ENCODE measurements at places on chromosomes 5 and 9. TPM values are rescaled to one million over a fixed set of nuclear protein-coding genes. Genes with fewer than 3 reads are reported as not detected.

The ARL14EPL gene
- total RNA-seq, result not detected

The SPATA31C1 gene
- not detected for total RNA-seq

The HTR1A gene
- not detected for total RNA-seq

The FLT4 gene
- 23.9 TPM for total RNA-seq

The MYMK gene
- total RNA-seq, result 8.3 TPM

The TYRP1 gene
- not detected for total RNA-seq

The MSH3 gene
- total RNA-seq, result 16.8 TPM

The PTGER4 gene
- 43.2 TPM for total RNA-seq

The SH3RF2 gene
- 2.0 TPM for total RNA-seq

The TEX48 gene
- not detected for total RNA-seq

The NREP gene
- total RNA-seq, result 18.0 TPM

The DNM1 gene
- total RNA-seq, result 50.4 TPM

The EGR1 gene
- 12.5 TPM for total RNA-seq

The DMGDH gene
- total RNA-seq, result 7.1 TPM

The SNAPC4 gene
- total RNA-seq, result 9.2 TPM

The CACFD1 gene
- 8.6 TPM for total RNA-seq

The SAXO1 gene
- 1.0 TPM for total RNA-seq

The KCNV2 gene
- not detected for total RNA-seq

The F2RL2 gene
- total RNA-seq, result not detected

The FOXD4L5 gene
- 0.90 TPM for total RNA-seq

The HAND1 gene
- total RNA-seq, result not detected

The DEPDC1B gene
- 3.6 TPM for total RNA-seq

The OR1J2 gene
- not detected for total RNA-seq
